ENCODE measurements at places on chromosomes 6 and 20.
A peak's percentile ranks its signal among the peaks of the same experiment; 100 is the strongest.

- no peak for DNase-seq
These were observed 52.1 kb downstream of the YTHDF1 start for GRCh38 chr20:63163596-63164483.

GRCh38 chr6:79520534-79520933 lies 16.7 kb downstream of the LCA5 start:
- no peak for DNase-seq

DNA sequence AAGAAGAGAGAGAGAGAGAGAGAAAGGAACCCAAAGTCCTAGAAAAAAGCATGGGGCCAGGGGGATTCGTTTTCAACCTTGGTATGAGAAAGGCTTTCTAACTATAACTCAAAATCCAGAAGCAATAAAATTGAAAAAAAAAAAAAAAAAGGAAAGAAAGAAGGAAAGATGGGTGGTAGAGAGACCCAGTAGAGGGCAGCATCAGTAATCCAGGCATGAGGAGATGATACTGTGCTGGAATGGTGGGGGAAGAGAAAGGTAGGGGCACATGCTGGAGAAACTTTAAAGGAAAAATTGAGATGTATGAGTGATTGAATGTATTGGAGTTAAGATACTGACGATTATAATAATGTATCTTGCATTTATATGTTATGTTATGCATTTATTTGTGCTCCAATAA lies 1040.7 kb upstream of the FLRT3 start:
- DNase-seq = peak; percentile 10

- DNase-seq = no peak
These were observed 26.0 kb upstream of the CTAGE9 start for GRCh38 chr6:131736811-131737210.

GRCh38 chr20:10671919-10672623 lies 1.7 kb downstream of the JAG1 start:
- peak; percentile 58 for DNase-seq

DNA sequence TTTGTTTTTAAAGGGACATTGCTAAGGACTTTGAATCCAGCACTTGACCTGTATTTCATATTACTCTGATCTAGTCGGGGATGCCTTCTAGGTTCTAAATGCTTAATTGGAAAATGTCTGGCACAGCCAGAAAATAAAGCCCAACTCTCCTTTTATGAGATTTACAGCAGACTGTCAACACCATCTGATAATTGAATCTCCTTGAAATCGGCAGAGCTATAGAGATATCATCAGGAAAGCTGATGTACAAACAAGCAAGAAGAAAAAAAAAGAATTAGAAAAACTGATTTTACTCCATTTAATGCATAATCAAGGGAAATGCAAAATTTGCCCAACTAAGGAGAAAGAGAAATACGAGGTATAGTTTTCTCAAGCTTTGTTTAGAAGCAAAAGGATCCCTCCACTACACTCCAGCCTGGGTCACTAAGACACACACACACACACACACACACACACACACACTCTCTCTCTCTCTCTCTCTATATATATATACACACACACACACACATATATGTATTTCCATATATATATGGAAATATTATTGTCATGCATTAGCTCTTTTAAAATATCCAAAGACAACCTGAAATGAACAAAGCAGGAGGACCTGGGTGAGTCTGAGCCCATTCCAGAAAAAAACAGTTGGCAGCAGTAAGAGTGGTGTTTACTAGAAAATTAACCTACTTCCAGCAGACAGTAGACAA lies 9.5 kb upstream of the FOXC1 start:
- no peak for DNase-seq

DNA sequence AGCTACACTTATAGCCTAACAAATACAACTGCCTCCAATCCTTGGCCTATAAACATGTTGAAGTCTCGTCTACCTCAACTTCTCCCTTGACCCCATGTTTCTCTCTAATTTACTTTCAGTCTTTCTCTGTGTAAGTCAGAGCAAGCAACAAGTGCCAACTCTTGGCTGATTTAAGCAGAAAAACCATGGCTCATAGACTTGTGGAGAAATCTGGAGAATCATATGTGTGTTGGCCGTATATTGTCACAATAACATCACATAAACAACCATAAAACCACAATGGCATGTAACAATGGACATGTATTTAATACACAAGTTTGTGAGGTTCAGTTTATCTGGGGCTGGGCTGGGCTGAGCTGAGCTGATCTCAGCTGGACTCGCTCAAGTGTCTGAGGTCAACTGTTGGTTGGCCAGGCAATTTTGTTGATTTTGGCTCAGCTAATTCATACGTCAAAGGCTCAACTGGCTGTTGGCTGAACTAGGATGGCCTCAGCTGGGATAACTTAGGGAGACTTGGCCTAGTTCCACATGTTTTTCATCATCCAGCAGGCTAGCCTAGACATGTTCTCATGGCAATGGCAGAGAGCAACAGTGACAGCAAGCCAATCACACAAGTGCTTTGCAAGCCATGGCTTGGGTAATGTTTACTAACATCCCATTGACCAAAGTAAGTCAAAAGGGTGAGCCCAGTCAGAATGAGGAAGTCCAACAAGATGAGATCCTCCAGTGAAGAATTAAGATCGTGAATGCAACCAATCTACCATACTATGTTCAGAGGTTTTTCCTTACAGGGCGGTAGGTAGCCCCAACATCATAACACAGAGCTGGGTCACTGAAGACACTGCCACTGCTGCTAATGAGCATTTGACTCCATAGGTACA lies 12.9 kb upstream of the TBC1D22B start:
- DNase-seq = no peak

- DNase-seq = no peak
These were observed 74.0 kb downstream of the SOBP start for GRCh38 chr6:107563694-107564588.

GRCh38 chr20:44585057-44585963 lies 2.9 kb downstream of the PKIG start:
- DNase-seq = no peak

GRCh38 chr20:37543828-37544227 lies 16.2 kb upstream of the BLCAP start:
- DNase-seq = peak; percentile 70

- DNase-seq = no peak
These were observed 12.6 kb upstream of the FRMD1 start for GRCh38 chr6:168091381-168092264.

DNA sequence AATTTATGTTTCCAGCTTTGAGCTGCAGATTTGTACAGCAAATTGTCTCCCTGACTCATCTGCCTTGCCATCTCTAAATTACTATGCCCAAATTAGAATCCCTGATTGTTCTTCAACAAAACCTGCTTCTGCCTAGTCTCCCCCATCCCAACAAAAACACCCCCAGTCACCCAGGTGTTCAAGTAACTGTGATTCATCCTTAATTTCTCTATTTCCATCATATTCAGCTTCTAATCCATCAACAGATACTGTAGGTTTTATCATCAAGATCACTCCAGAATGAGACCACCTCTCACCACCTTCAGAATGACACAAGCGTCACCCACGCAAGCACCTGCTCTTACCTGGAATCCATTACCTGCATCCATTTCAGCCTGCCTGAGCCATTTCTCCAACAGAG lies 498.5 kb downstream of the PRKN start:
- no peak for DNase-seq

DNA sequence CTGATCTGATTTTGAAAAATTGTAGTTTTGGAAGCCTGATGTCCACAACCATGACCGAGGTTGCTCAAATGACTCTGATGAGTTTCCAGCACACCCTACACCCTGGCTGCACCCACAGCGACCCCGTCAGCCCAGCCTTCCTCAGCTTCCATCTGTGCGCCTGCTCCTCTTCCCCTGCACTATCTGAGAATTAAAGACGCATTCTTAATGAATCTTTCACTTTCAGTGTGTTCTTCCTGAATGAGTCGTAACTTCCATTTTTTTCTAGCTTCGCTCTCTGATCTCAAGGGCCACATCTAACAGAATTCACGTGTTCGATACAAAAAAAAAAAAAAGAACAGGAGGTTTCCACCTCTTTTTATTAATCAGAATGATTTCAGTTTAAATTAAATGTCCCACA lies 21.3 kb upstream of the RREB1 start:
- no peak for DNase-seq

DNA sequence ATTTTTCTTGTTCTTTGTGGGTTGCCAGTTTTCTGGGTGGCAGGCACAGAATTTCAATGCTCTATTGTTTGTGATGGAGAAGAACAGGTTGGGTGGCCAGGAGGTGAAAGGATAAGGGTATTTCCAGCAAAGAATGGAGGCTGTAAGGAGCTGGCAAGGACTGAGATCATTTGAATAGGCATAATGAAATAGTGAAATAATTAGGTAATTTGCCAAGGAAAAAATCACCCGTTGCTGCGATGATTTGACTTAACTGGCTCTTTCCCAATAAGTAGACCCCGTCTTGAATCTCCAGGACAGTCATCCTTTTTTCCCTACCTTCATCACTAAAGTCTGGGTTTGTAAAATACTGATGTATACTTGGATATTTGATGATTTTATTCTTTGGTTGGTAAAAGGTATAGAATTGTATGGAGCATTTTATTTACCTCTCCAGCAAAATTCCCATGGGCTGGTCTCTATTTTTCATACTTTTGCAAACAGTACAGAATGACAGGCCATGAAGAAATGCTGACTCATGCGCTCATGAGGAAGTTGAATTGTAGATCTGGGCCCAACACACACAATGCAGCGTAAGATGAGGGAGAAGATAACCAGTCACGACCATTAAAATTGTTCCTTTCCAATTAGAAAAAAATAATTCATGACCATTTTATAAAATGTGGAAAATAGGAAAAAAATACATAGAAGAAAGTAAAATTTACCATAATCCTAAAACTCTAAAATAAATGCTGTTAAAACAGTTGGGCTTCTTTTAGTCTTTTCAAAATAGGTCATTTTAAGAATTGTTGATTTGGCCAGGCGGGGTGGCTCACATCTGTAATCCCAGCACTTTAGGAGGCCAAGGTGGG lies 2.4 kb upstream of the GCNT2 start:
- DNase-seq = no peak

GRCh38 chr6:166379800-166380199 lies 2.9 kb downstream of the MPC1 start:
- no peak for DNase-seq

DNA sequence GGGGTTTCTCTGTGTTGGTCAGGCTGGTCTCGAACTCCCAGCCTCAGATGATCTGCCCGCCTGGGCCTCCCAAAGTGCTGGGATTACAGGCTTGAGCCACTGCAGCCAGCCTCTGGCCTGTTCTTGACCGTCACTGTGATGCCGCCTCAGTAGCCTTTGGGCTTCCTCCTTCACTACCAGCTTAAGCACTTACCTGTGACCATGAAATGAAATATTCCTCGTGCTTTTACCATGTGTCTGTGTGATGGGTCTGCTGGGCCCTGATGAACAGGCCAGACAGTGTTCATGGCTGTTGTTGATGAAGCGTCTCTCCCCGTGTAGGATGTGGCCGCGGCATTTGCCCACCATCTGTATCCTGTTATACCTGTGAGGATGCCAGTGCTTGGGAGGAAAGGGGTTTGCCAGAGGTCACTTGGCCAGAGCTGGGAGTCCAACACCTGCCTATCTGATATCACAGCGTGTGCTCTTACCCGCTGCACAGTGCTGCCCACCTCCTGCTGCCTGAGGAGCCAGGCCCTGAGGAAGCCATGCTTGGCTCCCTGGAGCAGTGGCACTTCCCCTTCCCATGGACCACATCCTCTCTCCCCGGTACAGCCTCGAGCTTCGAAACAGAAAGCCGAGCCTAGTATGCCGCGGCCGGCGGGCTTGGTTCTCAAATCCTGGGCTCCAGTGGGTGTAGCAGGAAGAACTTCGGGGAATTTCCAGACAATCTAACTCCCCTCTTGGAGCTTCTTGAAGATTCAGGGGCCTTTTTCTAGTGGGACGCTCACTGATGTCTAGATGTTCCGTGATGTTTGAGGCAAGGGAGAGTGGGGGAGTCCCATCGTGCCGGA lies 167.9 kb downstream of the ZDHHC14 start:
- DNase-seq = no peak

- no peak for DNase-seq
These were observed 135.2 kb downstream of the DST start for GRCh38 chr6:56507517-56507916.

- no peak for DNase-seq
These were observed 51.3 kb upstream of the REV3L start for GRCh38 chr6:111534231-111534751.

DNA sequence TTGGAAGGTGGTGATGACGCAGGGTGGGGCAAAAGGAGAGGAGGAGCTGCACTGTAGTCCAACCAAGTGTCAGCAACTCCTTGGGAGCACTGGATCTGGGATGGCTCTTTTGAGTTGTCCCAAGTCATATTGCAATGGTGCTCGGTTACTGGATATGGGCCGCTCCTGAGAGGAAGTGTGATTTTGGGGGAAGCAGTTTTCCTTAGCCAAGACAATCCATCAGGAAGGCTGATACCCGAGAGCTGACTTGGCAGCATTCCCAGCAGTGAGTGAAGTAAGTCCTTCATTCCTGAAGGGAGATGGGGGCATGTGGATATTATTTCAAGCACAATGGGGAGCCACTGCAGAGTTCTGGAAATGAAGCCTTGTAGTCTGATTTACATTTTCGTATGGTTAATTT lies 354.1 kb downstream of the RFPL4B start:
- no peak for DNase-seq

DNA sequence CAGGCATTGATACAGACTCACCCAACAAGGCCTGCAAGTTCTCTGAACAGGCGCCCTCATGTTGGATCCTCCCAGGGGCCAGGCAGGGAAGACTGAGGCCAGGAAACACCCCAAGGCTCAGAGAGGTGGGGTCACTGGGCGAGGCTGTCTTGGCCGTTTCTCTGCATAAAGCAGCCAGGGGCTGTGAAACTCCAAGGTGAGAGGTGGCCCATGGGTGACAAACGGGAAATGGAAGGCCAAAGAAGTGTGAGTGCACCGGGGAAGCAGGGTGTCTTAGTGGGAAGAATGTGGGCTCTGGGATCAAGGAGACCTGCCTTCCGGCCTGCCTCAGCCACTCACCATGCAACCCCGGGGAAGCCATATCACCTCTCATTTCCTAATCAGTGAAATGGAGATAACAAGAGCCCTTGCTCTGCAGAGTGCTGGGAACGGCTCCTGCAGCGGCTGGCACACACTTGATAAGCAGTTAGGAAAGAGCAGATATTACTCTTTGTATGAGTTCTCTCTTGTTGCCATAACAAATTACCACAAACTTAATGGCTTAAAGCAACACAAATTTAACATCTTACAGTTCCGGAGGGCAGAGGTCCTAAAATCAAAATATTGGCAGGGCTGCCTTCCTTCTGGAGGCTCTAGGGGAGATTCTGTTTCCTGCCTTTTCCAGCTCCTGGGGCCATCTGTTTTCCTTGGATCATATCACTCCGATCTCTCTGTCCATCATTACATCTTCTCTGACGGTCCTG lies 168.6 kb downstream of the NFATC2 start:
- no peak for DNase-seq

DNA sequence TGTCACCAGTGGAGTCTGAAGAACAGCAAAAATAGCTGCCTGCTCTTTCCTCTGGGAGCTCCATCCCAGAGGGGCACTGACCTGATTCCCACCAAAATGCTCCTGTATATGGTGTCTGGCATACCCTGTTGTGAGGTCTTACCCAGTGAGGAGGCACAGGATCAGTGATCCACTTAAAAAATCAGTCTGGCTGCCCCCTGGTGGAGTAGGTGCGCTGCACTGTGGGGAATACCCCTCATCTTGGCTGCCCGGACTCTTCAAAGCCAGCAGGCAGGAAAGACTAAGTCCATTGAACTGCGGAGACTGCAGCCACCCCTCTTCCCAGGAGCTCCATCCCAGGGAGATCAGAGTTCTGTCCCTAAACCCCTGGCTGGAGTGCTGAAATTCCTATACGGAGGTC lies 230.9 kb upstream of the HTR1E start:
- DNase-seq = peak; percentile 12

All from HuH-7 (cell line).